ENCODE measurements at places on chromosomes 11 and 22.

DNA sequence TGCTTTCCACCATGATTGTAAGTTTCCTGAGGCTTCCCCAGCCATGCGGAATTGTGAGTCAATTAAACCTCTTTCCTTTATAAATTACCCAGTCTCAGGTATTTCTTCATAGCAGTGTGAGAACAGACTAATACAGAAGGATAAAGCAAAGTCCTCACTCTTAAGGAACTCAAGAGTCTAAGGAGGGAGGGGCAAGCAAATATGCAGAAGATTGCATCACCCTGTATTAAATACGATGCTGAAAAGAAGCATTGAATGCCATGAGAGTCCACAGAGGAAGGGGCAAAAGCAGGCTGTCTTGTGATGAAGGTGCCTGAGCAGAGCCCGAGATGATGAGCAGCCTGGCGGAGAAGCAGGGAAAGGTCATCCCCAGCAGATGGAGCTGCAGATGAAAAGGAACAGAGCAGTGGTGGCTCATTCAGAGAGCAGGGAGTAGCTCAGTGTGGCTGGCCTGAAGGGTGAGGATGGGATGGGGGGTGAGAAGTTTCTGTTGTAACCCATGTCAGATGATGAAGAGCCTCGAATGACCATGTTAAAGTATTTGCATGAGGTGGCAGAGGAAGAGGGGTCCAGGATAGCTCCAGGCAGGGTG, 6.3 kb upstream of the IZUMO1R start:
- H3K4me3 ChIP-seq, result no peak overlapping the region
- no peak for DNase-seq
- no peak overlapping the region for H3K27ac ChIP-seq
- no peaks in the 10 kb centered on the region for H3K4me1 ChIP-seq
- no peaks in the 10 kb centered on the region for H3K27me3 ChIP-seq

DNA sequence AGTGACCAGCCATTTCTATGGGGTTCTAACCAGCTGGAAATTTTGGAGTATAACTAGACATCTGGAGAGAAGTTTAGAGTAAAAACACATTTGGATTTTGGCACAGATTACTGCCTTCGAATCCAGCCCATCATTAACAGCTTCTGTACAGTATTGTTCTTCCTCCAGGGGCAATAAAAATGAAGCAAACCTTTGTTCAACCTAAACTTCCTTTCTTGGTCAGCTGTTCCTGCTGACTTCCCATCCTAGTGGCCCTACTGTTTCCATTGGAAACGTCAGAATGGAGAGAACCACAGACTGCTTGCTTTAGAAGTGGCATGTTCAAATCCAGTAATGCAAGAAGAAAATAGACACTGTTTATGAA, 203.7 kb upstream of the MTMR2 start:
- no peak for DNase-seq
- H3K27ac ChIP-seq, result no peak overlapping the region
- H3K4me1 ChIP-seq, result peaks cover 12% of the 10 kb centered on the region
- no peak overlapping the region for H3K4me3 ChIP-seq
- peaks cover 3% of the 10 kb centered on the region for H3K36me3 ChIP-seq

- peaks cover 10% of the 10 kb centered on the region for H3K4me1 ChIP-seq
- no peaks in the 10 kb centered on the region for H3K36me3 ChIP-seq
- no peak for DNase-seq
- H3K4me3 ChIP-seq, result no peak overlapping the region
- H3K27ac ChIP-seq, result no peak overlapping the region
These were observed 25.5 kb upstream of the TIMP3 start for GRCh38 chr22:32775957-32776356.

DNA sequence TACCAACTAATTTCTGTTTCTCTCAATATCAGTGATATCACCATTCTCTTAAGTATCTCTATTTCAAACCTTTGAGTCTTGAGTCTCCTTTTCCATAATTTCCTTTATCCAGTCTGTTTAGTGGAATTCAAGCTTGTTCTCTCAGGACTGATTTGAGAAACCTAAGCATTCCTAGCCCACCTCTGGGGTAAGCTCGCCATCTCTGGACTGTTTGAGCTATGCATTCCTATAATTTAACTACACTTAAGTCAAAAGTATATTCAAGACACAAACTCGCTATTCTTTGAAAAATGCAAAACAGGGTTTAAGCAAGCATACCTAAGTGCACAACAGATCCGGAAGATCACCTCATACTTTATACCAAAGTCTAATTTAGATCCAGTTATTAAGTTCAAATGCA, 2.1 kb upstream of the DLAT start:
- no peak for DNase-seq
- H3K4me1 ChIP-seq, result no peaks in the 10 kb centered on the region

DNA sequence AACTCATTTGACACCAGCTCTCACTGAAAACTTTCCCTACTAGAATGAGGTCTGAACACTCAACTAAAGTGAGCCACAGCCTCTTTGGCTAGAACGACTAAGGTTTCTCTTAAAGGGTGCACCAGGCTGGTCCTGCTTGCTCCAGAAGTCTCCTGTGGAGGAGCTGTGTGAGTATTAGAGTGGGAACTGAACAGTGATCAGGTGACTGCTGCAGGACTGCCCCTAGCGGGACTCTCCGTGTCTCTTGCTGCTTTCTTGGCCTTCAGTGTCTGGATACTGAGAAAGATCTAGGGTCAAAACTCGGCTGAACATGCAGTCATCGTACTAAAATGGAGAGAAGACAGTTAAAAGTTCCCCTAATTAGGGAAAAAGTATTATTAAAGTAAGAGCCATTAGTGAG, 34.6 kb downstream of the FAM118A start:
- H3K4me1 ChIP-seq, result no peaks in the 10 kb centered on the region
- DNase-seq, result peak; percentile 38
- no peaks in the 10 kb centered on the region for H3K27me3 ChIP-seq
- H3K27ac ChIP-seq, result no peak overlapping the region
- H3K4me3 ChIP-seq, result no peak overlapping the region

DNA sequence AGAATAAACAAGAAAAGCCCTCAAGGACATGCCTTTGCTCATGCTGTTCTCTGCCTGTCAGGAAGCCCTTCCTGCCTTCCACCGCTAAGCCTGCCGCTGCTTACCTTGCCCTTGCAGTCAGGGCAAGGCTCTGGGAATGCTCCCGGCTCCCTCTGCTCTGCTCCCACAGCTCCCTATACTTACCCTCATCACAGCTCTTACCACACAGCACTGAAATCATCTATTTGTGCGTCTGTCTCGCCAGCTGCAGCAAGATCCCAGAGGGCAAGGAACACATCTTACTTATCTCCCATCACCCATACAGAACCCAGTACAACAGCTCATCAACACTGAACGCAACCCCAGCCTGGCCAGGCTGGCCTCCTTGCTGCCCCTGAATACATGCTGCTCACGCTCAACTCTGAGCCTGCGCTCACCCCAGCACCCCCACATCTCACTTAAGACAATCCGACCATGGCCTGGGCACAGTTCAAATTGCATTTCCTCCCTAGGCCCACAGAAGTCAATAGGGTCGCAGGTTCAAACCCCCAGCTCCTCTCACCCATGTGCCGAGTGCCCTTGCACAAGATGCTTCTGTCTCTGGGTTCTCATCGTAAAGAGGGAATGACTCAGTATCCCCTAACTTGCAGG, 161.8 kb downstream of the IGLL1 start:
- DNase-seq, result peak; percentile 92
- no peaks in the 10 kb centered on the region for H3K36me3 ChIP-seq
- H3K27ac ChIP-seq, result peak overlapping the region; percentile 14
- H3K4me1 ChIP-seq, result peaks cover 24% of the 10 kb centered on the region
- no peaks in the 10 kb centered on the region for H3K27me3 ChIP-seq

DNA sequence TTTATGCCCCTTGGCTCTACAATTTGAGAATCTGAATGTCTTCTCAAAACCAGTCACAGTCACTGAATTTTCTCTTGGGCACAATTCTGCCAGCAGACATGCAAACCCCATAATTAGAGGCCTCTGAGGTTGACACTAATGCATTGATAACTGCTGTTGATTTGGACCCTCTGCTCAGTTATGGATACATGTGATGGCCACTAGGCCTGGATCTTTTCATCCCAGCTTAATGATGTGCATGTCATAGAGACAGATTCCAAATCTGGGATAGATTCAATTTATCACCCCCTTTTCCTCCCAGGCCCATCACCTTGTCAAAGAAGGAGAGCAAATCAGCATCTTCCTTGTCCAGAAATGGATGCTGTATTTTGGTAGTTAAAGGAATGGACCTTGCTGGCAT, 92.2 kb downstream of the C11orf91 start:
- no peaks in the 10 kb centered on the region for H3K36me3 ChIP-seq
- no peak overlapping the region for H3K4me3 ChIP-seq
- no peaks in the 10 kb centered on the region for H3K27me3 ChIP-seq
- no peak for DNase-seq
- no peaks in the 10 kb centered on the region for H3K4me1 ChIP-seq
- H3K27ac ChIP-seq, result no peak overlapping the region

DNA sequence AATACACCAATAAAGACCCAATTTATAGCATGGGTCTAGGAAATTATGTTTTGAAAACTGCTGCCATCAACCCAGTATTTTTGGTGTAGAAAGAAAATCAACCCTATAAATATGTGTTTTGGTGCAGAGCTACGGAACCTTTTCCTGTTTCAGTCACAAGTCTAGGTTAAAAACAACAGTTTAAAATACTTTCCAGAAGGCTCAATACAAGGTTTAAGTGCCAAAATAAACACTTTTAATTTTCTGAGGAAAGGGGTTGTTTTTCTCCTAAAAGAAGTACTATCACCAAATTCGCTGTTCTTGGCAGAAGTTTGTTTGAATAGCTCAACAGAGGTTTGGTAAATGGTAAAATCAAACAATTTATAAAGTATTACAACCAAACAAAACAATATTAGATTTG, 201.3 kb downstream of the TMEM135 start:
- no peak for DNase-seq
- H3K27me3 ChIP-seq, result no peaks in the 10 kb centered on the region
- no peaks in the 10 kb centered on the region for H3K36me3 ChIP-seq
- H3K4me3 ChIP-seq, result no peak overlapping the region

DNA sequence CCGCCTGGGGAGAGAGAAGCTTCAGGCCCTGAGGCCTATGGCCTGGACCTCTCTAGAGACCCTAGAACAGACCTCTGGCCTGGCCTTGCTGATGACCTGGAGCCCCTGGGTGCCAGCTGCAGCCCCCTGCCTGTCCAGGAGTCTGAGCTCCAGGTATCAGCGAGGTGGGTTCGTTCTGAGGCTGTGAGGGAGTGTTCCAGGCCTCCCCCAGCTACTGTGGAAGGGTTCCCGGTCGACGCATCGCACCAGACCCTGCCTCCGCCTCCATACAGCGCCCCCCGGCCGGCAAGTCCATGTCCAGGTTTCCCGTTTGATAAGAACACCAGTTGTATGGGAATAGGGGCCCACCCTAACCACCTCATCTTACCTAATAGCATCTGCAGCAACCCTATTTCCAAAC, 111.1 kb downstream of the KCNQ1 start:
- no peaks in the 10 kb centered on the region for H3K4me1 ChIP-seq
- peaks cover 2% of the 10 kb centered on the region for H3K27me3 ChIP-seq
- H3K36me3 ChIP-seq, result no peaks in the 10 kb centered on the region
- DNase-seq, result no peak
- H3K4me3 ChIP-seq, result peak overlapping the region; percentile 37
- H3K27ac ChIP-seq, result no peak overlapping the region

DNA sequence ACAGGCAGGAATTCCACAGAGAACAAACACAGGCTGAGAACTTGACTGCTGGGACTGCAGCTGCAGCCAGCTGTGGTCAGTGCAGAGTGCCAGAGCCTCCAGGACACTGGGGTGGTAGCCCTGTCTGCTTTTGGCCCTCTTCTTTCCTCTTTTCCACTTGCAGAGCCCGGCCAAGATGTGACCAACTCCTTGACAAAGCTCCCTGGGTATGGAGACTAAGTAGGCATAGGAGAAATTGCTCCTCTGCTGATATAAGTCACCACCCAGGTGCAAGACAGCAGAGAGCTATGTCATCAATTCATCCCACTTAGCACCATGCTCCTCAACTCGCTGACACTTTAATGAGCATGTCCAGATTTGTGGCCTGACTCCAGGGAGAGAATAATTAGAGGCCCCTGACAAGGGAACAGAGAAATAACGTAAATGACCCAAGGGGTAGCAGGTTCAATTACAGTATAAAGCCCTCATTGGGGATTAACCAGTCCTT, 369.4 kb upstream of the B3GAT1 start:
- no peak overlapping the region for H3K4me3 ChIP-seq
- no peaks in the 10 kb centered on the region for H3K27me3 ChIP-seq
- no peaks in the 10 kb centered on the region for H3K36me3 ChIP-seq
- H3K4me1 ChIP-seq, result peaks cover 2% of the 10 kb centered on the region

DNA sequence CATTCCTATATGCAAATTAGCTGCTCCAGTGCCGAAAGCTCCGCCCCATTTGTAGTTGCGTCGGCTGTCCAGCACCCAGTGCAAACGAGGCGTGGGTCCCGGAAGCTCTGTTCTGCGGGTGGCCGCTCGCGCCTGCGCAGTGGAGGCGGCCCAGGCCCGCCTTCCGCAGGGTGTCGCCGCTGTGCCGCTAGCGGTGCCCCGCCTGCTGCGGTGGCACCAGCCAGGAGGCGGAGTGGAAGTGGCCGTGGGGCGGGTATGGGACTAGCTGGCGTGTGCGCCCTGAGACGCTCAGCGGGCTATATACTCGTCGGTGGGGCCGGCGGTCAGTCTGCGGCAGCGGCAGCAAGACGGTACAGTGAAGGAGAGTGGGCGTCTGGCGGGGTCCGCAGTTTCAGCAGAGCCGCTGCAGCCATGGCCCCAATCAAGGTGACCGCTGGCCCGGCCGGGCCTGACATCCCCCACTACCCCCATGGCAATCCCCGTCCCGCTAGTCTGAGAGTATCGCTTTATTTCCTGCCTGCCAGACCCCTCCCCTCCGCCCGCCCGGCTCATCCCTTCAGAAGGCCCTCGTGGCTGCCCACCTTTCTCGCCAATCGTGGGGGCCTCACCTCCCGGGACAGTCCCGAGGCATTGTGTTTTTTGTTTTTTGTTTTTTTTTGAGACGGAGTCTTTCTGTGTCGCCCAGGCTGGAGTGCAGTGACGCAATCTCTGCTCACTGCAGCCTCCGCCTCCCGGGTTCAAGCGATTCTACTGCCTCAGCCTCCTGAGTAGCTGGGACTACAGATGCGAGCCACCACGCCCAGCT, at the start of gene PRDX5:
Gene PRDX5 (plus strand): TSS at position 161 of the 805 bp plus-strand sequence. CDS start 95 bp downstream, at position 256.
- H3K36me3 ChIP-seq, result peaks cover 54% of the 10 kb centered on the region
- peak within 1 kb of the TSS; percentile 97 for H3K27ac ChIP-seq
- H3K4me3 ChIP-seq, result peak within 1 kb of the TSS; percentile 86
- no peaks in the 10 kb centered on the region for H3K27me3 ChIP-seq

DNA sequence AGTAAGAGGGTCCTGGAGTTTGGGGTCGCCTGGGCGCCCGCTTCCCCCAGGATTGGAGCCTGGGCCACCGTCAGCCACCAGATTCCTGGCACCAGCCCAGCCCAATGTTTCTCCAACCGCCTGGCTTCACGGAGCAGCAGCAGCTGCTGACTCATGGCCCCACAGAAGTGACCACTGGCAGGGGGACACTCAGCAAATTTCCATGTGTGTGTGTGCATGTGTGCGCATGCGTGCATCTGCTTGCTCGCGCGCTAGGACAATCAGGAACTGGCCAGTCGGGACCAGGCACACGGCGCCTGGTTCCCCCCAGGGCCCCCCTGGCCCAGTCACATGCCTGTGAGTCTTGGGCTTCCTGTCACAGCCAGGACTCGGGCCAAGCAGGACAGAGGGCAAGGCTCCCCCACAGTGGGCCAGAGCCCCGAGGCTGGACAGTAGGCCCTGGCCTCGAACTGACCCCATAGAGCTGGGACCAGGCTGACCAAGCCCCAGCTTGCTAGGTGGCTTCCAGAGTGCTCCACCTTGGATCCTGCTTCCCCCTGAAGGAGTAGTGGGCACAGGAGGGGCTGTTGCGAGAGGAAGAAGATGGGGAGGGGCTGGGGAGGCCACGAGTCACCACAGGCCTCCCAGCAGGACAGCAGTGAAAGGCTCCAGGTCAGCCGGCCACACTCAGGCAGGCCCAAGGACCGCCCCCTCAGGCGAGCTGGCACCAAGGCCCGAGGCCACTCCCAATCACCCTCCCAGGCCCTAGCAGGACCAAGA, 3.2 kb downstream of the CTSD start:
- no peak overlapping the region for H3K27ac ChIP-seq
- H3K27me3 ChIP-seq, result no peaks in the 10 kb centered on the region
- DNase-seq, result peak; percentile 54
- peaks cover 48% of the 10 kb centered on the region for H3K36me3 ChIP-seq
- H3K4me3 ChIP-seq, result no peak overlapping the region

Data from trophoblast cell (in vitro differentiated cells and primary cell).